ENCODE measurements at places on chromosomes 16 and 17. TPM values are rescaled to one million over a fixed set of nuclear protein-coding genes. Genes with fewer than 3 reads are reported as not detected.

The OTOA gene
- not detected for polyA plus RNA-seq

GRCh38 chr17:1104222-1104621, 75.6 kb downstream of the ABR start:
- no peaks in the 10 kb centered on the region for H3K27me3 ChIP-seq
- H3K4me1 ChIP-seq, result peaks cover 10% of the 10 kb centered on the region
- H3K36me3 ChIP-seq, result no peaks in the 10 kb centered on the region
- H3K27ac ChIP-seq, result no peak overlapping the region
- no peak for DNase-seq
- no peak overlapping the region for H3K4me3 ChIP-seq

DNA sequence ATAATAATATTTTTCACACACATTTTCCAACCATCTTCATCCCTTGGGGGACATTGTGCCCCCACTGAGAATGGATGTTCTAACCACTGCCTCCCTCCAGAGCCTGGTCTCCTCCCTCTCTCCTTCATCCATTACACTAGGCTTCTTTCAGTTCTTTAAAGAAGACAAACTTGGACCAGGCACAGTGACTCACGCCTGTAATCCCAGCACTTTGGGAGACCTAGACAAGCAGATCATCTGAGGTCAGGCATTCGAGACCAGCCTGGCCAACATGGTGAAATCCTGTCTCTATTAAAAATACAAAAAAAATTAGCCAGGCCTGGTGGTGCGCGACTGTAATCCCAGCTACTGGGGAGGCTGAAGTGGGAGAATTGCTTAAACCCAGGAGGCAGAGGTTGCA, 6.5 kb downstream of the ALOX15 start:
- DNase-seq, result no peak
- peaks cover 32% of the 10 kb centered on the region for H3K27me3 ChIP-seq
- peaks cover 3% of the 10 kb centered on the region for H3K4me1 ChIP-seq
- no peaks in the 10 kb centered on the region for H3K36me3 ChIP-seq
- H3K4me3 ChIP-seq, result no peak overlapping the region
- H3K27ac ChIP-seq, result no peak overlapping the region

DNA sequence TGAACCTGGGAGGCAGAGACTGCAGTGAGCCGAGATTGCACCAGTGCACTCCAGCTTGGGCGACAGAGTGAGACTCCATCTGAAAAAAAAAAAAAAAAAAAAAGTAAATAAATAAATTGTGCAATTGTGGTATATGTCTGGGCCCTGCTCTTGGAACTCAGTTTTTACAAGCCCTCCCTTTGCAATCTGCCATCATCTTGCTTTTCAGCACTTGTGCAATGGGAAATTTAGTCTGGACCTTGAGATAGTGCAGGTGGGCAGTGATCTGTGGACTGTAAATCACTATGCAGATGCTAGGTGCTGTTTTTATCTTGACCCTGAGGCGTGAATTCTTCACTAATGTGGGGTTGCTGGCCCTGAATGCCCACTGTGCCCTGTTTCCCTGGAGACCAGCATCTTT, 6.5 kb upstream of the RAP1GAP2 start:
- H3K4me3 ChIP-seq, result no peak overlapping the region
- no peaks in the 10 kb centered on the region for H3K4me1 ChIP-seq
- no peak overlapping the region for H3K27ac ChIP-seq

DNA sequence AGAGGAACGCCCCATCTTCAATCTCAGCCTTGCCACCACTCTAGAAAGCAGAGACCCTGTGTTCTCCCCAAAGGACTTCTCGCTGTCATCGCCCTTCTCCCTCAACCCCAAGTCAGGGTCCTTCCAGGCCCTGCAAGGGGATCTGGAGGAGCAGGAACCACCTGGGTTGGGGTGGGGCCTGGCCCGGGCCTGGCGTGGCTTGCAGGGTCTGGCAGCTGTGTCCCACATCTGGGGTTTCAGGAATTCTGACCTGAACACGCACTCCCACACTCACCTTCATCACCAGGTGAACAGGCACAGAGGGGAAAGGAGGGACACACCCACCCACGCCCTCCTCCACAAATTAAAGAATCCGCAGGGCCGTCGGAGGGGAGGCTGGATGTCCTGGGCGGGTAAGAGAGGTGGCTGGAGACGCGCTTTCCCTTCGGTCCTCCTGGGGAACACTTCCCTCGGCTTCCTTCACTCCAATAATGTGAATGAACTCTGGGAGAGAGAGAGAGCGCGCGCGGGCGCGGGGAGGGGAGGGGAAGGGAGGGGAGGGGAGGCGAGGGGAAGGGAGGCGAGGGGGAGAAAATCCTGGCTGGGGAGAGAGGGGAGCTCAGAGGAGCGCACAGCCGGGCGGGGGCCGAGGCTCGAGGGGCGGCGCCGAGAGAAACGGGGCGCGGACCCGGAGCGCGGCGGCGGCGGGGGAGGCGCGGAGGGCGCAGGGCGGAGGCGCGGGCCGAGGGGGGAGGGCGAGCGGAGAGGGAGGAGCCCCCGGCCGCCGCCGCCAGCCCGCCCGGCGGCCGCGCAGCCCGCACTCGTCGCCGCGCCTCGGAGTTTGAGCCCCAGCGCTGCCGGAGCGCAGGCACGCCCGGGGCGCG, at the start of gene CACNG4:
CACNG4 (plus strand) TSS at position 799 of the 863 bp plus-strand sequence. CDS start 205 bp downstream, outside the sequence.
- peaks cover 48% of the 10 kb centered on the region for H3K27me3 ChIP-seq
- peak; percentile 54 for DNase-seq
- no peak within 1 kb of the TSS for H3K27ac ChIP-seq
- H3K36me3 ChIP-seq, result no peaks in the 10 kb centered on the region
- no peaks in the 10 kb centered on the region for H3K4me1 ChIP-seq
- H3K4me3 ChIP-seq, result peak within 1 kb of the TSS; percentile 49

DNA sequence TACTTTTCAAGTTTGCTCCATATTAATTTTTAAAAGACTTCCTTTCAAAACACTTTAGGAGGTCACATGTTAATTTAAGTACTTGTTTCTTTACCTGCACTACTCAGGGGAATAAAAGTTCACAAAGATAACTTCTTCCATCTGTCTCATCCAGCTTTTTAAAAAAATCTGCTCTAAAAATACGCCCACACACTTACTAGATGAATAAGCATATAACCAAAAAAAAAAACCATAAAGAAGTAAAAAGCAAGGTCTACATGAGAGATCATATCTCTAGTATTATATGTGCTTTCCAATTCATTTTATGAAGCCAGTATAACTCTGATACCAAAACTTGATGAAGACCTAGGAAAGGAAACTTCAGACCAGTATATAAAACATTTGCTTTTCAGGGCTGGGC, 17.2 kb downstream of the SKAP1 start:
- DNase-seq, result no peak
- H3K27me3 ChIP-seq, result peaks cover 14% of the 10 kb centered on the region
- H3K27ac ChIP-seq, result no peak overlapping the region
- H3K4me3 ChIP-seq, result no peak overlapping the region

DNA sequence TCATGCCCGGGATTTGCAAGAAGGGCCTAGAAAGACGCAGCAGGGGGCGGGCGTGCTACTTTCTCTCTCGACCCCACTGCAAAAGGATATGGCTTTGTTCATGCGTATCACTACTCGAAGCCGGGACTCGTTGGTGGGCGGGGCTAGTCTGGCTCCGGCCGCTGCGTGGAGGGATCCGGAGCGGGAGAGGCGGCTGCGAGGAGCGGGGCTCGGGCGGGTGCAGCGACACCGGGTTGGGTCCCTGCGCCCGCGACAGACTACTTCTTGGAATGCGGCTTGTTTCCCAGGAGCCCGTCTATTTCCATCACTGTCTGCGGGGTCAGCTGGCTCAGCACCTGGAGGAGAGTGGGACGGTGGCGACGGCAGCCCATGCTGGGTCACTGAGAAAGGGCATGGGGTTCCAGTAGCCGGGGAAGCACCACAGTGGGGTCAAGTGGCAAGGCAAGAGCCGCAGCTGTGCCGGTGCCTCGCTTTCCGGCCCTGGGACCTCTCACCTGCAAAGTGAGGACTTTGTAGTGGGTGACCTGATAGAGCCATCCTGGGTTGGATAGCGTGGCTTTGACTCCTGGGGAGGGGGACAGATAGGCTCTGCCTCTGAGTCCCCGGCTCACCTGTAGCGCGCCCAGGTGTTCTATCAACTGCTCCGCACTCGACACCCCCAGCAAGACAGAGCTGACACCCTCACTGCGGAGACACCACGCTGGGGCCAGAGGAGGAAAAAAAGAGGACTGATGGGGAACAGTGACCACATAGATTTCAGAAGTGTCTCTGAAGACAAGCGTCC, 6.6 kb downstream of the KCNAB3 start:
- DNase-seq, result peak; percentile 91
- peak overlapping the region; percentile 52 for H3K4me3 ChIP-seq
- H3K36me3 ChIP-seq, result no peaks in the 10 kb centered on the region
- H3K4me1 ChIP-seq, result peaks cover 7% of the 10 kb centered on the region
- peak overlapping the region; percentile 49 for H3K27ac ChIP-seq
- no peaks in the 10 kb centered on the region for H3K27me3 ChIP-seq

DNA sequence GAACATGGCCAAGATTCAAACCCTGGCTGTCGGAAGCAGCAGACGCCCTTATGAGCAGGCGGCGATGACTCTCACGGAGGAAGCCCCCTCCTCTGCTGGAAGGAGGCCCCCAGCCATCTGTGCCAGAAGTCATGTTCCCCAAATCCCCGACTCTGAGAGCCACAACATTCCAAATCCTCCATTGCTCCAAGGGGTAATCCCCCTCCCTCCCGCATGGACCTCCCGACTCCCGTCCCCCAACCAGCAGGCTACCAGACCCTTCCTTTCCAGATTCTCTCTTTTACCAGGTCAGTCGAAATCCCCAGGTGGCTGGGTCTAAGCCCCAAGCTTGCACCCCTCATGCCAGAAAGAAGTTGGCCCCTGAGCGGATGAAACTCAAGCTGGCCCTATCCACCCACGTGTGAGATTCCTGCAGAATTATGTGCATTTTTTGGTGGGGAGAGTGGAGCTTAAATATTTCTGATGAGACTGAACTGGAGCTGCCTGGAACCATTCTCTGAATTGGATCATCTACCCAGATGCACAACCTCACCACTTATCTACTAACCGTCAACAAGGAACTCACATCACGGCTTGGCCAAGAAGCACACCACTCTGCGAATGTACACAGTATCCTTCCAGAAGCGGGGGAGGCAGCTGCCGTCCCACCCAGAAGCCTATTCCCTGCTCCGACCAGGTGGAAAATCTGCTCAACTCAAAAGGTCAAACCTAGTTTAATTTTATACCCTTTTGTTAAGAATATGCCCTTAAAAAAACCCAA, 283.5 kb downstream of the C16orf95 start:
- no peaks in the 10 kb centered on the region for H3K4me1 ChIP-seq
- no peak overlapping the region for H3K4me3 ChIP-seq
- no peak for DNase-seq

Data from hepatocyte (in vitro differentiated cells).